ENCODE measurements at places on chromosomes 2 and 18.

- DNase-seq = no peak
Measured at GRCh38 chr2:149507974-149508373, 79.6 kb downstream of the MMADHC start.

DNA sequence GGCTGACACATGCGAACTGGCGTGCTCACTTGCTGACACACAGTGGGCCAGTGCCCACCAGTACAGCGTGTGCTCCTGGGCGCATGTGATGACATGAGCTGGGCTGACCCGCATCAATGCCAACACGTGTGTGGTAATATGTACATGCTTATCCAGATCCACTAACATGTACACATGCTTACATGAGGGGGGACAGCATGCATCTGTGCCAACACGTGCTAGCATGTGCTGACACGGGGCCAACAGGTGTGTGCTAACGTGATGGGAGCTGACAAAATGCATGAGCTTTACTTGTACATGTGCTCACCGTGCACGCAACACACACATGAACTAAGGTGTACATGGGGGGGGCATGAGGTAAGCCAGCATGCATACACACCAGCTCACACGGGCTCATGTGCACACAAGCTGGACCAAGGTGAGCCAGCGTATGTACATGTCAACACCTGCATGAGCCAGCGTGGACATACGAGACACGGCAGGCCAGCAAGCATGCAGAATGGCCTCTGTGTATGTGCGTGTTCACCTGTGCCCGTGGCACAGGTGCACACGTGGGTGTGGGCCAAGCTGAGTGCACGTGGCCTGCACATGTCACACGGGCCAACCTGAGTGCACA lies 28.5 kb downstream of the GPC1 start:
- no peak for DNase-seq

- DNase-seq = no peak
Measured at GRCh38 chr2:30405260-30405605, 41.8 kb upstream of the LCLAT1 start.

DNA sequence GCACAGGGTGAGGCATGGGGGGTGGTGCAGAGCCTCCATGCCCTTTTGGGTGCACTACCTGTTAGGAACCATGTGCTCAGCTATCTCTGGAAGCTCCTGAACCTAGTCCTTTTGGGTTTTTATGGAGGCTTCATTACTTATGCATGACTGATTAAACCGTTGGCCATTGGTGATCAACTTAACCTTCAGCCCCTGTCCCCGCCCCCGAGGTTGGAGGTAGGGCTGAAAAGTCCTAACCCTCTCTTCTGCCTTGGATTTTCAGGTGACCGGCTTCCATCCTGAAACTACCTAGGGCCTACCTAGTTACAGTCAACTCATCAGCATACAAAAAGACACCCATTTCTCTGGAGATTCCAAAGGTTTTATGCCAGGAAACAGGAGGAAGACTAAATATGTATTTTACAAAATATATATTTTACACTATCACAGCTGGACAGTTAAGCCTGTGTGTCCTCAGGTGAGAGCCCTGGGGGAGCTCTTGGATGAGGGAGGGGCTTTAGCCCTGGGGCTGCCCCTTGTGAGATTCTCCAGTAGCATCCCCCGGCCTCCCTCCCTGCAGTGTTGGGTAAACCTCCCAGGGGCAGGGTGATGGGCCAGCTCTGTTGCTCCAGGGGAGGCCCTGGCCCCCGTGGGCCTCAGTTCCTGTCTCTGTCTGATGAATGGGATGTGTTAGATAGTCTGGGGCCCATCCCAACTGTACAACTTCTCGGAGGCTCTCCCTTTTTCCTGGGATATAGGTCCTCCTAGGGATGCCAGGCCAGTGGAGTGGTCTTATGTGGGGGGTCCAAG lies 24.1 kb downstream of the GLI2 start:
- no peak for DNase-seq

GRCh38 chr2:25831746-25832449 lies 46.4 kb downstream of the ASXL2 start:
- DNase-seq = no peak

GRCh38 chr2:175786471-175787124 lies 215.5 kb downstream of the LNPK start:
- DNase-seq = no peak

DNA sequence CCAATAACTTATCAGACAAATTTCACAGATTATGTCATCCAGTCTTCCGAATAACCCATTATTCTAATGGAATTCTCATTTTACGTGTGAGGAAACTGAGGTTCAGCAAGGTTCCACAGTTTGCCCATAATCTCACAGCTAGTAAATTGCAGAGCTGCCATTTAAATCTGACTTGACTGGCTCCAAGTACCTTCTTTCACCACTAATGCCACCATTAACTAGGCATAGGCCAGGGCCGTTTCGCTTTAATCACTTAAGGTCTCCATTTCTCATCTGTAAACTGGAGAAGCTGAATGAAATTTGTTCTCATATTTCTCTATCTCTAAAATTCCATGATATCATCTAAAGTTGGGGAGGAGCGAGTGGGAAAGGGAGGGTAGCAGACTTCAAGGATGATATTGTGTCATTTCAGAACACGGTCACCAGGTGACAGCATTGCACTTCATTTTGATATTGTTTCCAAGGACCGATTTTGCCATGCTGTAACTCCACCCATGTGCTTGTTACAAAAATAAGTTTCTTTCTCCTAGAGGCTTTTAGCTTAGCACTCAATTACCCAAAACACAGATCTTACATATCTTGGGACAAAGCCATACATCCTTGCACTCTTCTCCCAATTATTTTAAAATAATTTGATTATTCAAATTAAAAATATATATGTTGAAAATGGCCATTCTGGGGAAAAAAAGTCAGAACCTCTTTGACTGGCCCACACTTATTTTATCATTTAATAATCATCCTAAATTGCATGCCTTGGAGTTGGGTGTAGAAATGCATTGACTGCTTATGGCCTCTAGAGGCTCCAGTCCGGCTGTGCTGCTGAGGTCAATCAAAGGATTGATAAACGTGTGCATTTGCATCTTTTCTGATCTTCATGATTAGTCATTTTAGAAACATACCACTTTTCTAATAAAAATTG lies 123.8 kb downstream of the AKAIN1 start:
- DNase-seq = peak; percentile 26

DNA sequence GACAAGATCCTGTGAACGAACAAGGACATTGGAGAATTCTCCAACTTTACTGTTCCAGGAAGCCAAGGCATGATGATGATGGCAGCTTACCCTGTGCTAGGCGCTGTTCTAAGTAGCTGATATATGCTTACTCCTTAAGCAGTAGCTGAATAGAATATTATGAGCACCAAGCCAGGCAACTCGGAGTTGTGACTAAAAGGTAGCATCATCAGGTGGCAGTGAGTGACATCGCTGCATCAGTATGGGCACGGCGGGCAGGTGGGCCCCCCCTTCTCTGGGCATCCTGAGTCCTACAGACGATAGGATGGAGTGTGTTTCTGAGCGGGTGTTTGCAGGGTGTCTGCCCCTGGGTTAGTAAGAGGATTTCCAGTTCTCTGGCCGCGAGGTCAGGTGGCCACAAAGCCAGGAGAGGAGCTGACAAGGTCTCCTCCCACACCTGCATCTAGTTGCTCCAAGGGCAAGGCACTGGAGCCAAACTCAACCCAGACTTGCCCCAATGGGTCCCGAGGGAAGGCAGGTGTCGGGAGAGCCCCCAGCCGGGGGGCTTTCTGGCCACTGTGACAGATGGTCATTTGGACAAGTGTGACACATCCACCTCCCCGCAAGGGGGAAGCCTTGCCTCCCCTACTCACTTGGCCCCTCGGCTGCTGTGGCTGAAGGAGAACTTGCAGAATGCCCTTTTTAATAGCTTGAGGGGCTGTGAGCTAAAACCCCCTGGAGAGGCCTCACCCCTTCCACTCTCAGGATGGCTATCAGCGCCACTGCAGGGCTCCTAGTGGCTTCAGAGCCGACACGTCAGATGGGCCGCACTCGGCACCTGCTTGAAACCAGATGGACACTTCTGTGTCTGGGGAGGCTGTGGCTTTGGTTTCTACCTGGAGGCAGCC lies 55.5 kb downstream of the CRACDL start:
- no peak for DNase-seq

- peak; percentile 59 for DNase-seq
Measured at GRCh38 chr2:42196403-42197267, 27.5 kb downstream of the EML4 start.

DNA sequence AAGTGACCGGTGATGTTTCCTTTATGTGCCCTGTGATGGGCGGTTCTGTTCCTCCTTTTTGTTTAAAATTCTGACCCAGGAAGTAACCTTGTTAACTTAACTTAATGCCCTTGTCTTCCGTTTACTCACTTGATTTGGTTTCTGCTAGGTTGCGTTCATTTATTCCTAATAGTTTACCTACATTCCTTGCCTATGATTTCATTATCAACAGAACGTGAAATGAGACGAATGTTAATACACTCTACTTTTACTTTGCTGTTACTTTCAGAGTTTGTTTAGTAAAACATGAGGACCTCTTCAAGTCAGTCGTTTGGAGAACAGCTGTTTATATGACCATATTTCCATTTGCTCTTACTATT lies 638 bp downstream of the CEP192 start:
- no peak for DNase-seq

DNA sequence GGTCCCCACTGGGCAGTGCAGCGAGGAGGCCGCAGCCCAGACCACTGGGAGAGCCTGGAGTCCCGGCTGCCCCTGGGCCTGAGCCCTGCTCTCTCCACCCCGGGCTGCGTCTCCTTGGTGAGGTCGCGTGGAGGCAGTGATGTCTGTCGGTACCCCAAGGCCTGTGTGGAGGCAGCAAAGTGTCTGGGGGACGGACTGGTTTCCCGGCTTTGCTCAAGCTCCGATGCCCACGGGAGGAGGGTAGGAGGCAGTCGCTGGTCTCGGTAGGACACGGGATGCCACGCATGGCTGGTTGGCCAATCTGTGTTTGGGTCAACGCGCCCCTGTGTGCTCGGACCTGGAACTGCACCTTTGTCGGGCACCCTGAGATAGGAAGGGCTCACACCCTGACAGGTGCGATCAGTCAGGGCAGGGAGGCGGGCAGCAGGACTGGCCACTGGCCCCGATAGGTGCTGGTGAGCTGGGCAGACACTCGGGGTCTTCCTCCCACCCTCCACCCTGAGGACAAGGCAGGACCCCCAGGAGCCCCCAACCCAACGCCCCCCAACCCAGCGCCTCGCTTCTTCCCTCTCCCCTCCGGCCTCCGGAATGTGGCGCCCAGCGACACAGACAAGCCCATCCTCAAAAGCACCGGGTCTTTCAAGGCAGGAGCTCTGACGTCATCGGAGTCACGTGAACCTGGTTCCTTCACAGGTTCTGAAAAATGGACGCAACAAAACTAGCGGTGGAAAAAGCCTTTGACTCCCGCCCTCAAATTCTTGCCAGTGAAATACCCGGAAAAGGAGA lies 288.6 kb downstream of the NDUFA10 start:
- no peak for DNase-seq

GRCh38 chr2:29236074-29236473 lies 120.9 kb downstream of the CLIP4 start:
- DNase-seq = no peak

- DNase-seq = no peak
Measured at GRCh38 chr2:231308631-231309428, 86.7 kb upstream of the B3GNT7 start.

DNA sequence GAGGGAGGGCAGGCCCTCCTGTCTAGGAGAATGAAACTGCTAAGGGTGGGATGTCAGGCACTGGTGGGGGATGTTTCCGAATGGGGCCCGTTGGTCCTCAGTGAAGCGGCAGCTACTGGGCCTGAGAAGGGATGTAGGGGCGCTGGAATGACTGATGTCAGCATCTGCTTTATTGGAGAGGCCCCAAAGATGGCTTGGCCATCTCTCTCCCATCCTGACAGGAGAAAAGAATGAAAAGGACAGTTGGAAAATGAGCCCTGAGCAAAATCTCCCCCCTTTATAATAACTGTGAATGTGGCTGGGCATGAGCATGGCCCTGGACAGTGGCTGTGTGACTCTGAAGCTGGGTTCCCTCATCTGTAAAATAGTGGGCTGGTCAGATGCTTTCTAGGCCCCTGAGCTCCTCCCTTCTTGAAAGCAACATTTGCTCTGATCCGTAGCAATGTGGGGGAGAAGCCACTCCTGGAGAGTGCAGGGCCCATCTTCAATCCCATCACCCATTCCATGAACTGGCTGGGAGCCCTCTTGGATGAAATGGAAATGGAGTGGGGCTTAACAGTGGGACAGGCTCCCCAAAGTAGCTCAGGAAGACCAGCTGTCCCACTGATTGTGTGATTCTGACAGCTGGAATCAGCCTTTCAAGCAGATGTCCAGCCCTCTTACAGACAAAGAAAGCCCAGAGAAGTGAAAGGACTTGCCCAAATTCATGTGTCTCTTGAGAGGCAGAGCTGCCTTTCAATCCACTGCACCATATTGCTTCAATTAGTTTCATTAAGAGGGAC lies 232.7 kb upstream of the SMAD2 start:
- no peak for DNase-seq

- no peak for DNase-seq
Measured at GRCh38 chr2:204972606-204973336, 427.5 kb downstream of the PARD3B start.

- no peak for DNase-seq
Measured at GRCh38 chr18:79548986-79549637, 130.5 kb upstream of the CTDP1 start.

- no peak for DNase-seq
Measured at GRCh38 chr18:66867653-66868052, 263.8 kb upstream of the CDH19 start.

GRCh38 chr18:63306249-63306648 lies 13.3 kb downstream of the BCL2 start:
- no peak for DNase-seq

DNA sequence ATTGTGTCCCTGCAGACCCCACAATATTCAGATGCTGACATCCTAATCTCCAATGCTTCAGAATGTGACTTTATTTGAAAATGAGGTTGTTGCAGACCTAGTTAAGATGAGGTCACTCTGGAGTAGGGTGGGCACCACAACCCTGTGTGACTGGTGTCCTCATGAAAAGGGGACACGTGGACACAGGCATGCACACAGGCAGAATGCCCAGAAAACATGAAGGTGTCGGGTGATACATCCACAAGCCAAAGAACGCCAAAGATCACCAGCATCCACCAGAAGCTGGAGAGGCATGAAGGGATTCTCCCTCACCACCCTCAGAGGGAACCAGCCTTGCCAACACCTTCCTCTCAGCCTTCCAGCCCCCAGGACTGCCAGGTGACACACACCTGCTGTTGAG lies 69.3 kb downstream of the AFF3 start:
- DNase-seq = no peak

- DNase-seq = no peak
Measured at GRCh38 chr2:62142054-62142453, 53.9 kb upstream of the B3GNT2 start.

- DNase-seq = no peak
Measured at GRCh38 chr18:27996801-27997272, 180.1 kb downstream of the CDH2 start.

Data from HEK293T (cell line).